Stimulated activated CD8-positive, alpha-beta memory T cell treated with anti-CD3 and anti-CD28 coated beads, Interleukin-4, amount 100 ng/mL, for 1 hour (primary cell): ENCODE measurements at places on chromosomes 1 and 21.

- no peak for DNase-seq
Measured at GRCh38 chr1:30706528-30706927, 16.9 kb downstream of the MATN1 start.

DNA sequence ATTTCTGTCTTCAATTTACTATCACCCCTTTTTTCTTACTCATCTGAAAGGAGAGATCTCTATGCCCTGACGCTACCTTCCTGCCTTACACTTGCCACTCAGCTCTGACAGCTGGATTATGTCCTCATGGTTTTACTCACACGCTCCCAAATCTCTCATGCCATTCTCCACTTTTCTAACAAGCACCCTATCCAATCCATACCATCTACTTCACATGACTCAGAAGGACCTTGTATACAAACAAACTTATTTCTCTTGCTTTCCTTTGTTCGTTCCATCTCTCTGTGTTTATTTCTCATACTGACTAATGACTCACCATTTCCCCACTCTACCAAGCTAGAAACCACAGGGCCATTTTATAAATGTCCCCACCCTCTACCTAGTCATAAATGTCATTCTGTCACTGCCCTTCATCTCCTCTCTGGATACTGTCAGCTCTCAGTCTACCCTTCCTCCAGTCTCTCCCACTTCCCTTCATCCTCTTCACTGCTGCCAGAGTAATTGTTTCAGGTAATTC is 87.3 kb downstream of the USP24 start:
- no peak for DNase-seq

DNA sequence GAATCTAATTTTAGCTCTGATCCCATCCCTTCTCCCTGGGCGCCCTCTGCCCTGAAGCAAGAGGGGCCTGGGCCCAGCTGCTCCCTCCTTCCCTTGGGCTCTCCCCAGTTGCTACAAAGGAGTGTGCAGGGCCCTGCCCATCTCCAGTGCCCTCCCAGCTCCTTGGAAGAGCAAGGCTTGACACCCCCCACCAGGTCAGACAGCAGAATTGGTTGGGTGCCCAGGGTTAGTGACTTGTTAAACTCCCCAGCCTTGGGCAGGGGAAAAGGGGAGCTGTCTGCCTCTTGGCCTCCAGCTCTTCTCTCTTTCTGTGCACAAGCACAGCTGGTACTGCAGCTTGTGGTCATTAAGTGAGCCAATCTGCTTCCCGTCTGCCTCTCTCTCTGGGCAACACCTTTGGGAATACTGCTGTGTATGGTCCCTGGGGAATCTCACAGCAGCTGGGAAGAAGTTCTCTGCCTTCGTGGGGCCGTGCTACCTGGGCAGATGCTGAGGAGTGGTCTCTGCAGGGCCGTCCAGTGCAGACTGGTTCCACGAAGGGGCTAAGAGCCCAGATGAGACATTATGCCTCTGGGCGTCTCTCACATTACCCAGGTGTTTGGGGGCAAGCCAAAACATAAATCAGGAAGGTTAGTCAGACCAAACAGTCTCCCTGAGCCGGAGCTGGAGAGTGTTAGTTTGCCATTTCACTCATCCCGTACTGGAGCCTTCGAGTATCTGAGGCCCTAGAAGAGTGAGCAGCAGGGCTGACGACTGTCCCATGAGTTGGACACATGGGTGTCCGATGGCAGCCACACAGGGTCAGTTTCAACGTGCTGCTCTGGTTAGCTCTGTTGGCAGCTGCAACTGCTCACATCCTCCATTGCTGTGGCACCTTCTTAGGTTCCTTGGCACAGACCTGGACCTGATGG is 37.3 kb downstream of the TMEM53 start:
- DNase-seq, result no peak

DNA sequence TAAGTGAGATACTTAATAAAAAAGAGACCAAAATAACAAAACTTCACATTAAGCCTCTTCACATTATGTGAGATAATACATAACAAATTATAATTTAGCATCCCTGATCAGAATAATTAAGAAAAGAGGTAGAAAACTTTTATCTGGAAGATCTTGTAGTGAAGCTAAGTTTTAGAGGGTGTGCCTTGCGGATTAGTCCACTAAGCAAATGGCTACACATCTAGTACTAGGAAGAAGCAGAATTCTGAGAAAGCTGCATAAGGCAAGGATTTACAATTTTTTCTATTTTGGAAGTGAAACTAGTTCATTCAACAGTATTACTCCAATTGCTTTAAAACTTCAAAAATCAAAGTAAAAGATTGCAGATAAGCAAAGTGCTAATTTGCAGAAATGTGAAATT is 3.5 kb downstream of the YOD1 start:
- no peak for DNase-seq

DNA sequence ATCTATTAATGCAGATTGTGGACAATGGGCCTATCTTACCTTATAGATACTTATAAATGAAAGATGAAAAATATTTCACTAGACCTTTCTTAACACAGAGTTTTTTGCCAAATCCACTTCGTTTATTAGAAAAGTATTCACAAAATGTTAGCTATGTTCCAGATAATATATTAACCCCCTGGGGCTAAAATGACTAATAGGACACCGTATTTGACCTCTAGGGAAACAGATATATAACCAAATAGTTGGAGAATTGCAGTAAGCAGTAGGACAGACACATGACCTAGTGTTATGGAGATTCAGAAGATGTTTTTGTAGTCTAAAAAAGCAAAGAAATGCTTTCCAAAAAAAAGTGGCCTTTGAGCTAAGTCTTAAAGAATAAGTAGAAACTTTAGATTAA is 106.9 kb downstream of the SEC16B start:
- no peak for DNase-seq

- DNase-seq, result no peak
Measured at GRCh38 chr1:207352554-207352953, 31.1 kb downstream of the CD55 start.

- DNase-seq, result no peak
Measured at GRCh38 chr1:215376544-215377264, 190.4 kb upstream of the KCTD3 start.

GRCh38 chr1:114502080-114502479 is 8.9 kb downstream of the TRIM33 start:
- DNase-seq, result no peak

GRCh38 chr1:70112838-70113237 is 92.5 kb downstream of the LRRC40 start:
- no peak for DNase-seq

- DNase-seq, result no peak
Measured at GRCh38 chr1:206890125-206891060, 6.8 kb upstream of the IL24 start.

DNA sequence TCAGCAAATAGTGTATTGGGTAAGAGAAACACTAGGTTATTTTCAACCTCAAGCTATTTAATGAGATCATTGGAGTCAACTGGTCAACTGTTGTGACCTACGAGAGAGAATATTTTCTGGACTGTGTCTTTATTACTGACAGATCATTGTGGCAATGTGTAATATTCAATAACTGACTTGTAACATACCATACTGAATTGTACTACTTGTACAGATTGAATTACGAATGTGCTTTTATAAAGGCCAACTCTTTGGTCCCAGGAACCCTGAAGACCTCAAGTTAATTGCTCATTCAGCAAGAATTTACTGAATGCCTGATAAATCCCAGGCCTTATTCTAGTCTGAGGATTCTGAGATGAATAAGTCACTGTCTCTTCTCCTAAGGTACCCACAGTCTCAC is 56.1 kb upstream of the CAMK1G start:
- DNase-seq, result no peak

- no peak for DNase-seq
Measured at GRCh38 chr1:37732111-37732780, 32.7 kb downstream of the EPHA10 start.

DNA sequence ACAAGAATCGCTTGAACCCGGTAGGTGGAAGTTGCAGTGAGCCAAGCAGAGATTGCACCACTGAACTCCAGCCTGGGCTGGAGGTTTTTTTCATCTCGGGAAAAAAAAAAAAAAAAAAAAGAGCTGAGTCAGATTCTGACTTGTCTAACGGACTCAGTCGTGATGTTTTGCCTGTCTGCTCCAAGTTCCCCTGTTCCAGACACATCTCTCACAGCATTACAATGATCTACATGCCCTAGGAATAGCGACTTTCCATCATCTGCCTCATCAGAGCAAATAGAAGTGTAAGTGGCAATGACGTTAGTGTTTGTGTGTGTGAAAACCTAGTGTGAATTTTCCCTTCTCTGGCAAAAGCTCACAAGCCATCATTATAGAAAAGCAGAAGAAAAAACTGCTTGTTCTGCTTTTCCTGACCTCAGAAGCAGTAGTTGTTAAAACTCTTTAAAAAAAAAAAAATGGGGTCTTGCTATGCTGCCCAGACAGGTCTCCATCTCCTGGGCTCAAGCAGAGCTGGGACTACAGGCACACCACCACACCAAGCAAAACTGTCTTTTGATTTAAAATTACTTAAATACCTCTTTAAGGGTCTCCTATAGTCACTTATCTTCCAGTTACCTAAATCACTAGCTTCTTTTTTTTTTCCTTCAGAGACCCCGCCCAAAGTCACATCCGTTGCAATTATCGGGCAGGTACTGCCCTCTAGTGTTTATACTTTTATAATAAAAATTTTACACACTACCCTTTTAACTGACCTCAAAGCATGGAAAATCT is 37.3 kb downstream of the PLEKHO1 start:
- DNase-seq, result no peak

- no peak for DNase-seq
Measured at GRCh38 chr1:166906647-166907046, 30.6 kb upstream of the TADA1 start.

- no peak for DNase-seq
Measured at GRCh38 chr21:15491100-15491499, 238.7 kb upstream of the USP25 start.

DNA sequence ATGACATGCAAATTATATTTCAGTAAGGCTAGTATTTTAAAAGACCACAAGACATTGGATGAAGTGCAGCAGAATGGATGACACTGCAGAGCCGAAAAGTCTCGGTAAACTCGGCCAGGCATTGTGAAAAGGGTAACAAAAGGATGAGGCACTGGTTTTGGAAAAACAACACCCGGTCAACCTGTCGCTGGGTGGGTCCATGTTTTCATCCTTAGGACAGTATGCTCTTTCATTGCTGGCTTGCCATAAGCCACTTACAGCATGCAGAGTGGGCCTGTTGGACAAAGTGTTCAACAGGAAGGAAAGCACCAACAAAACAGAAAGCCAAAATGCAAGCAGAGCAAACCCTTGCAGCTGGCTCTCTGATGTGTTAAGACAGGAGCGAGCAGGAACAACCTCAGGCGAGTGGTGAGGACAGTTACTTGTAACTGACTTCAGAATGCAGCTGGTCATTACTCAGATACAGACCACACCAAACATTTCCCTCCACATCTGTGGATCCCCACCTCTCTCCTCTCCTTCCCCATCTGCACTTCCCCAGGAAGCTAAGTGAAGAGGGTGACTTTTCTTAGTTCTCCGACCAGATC is 2.9 kb upstream of the RCAN1 start:
- DNase-seq, result no peak

- DNase-seq, result no peak
Measured at GRCh38 chr1:248855580-248855979, 3.3 kb downstream of the ZNF692 start.

GRCh38 chr1:203373991-203374390 is 23.1 kb upstream of the FMOD start:
- DNase-seq, result no peak

DNA sequence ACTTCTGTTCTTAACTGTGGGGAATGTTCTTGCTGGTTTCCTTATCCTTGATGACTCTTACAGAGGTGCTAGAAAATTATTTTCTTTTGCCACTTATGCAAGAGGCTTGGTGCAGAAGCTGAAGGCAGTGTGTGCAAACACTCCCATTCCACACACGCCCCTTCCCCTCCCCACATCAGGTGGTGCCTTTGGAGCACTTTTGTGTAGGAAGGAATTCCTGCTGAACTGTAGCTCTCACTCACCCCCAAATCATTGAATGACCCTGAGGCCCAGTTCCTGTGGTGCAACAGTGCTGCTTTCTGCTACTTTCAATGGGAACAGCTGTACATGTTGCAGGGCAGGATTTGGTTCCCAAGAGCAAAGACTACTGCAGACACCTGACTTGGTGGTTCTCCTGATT is 101.8 kb downstream of the CD247 start:
- no peak for DNase-seq

GRCh38 chr1:12159816-12160215 is 7.0 kb upstream of the TNFRSF1B start:
- no peak for DNase-seq

- no peak for DNase-seq
Measured at GRCh38 chr1:76267631-76268030, 193.1 kb downstream of the ST6GALNAC3 start.

GRCh38 chr1:59445040-59445439 is 148.1 kb downstream of the FGGY start:
- DNase-seq, result no peak

DNA sequence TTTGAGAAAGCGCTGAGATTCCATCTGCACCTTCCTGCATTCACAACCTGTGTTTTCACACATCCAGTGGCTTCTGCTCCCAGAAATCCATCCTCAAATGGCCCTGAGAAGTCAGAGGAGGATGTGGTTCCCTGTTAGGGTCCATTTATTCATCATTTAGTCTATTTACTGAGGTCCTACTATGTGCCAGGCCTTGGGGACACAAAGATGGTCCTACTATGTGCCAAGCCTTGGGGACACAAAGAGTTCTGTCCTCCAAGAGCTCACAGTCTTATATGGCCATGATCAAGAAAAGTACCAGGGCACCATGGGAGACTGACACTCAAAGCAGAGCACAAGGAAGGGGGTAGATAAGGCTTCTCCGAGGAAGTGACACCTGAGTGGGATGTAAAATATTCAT is 147.1 kb upstream of the ATP1B1 start:
- no peak for DNase-seq

GRCh38 chr21:25934771-25935224 is 200.0 kb downstream of the GABPA start:
- DNase-seq, result no peak

GRCh38 chr1:201171063-201172036 is 17.1 kb upstream of the TMEM9 start:
- no peak for DNase-seq

DNA sequence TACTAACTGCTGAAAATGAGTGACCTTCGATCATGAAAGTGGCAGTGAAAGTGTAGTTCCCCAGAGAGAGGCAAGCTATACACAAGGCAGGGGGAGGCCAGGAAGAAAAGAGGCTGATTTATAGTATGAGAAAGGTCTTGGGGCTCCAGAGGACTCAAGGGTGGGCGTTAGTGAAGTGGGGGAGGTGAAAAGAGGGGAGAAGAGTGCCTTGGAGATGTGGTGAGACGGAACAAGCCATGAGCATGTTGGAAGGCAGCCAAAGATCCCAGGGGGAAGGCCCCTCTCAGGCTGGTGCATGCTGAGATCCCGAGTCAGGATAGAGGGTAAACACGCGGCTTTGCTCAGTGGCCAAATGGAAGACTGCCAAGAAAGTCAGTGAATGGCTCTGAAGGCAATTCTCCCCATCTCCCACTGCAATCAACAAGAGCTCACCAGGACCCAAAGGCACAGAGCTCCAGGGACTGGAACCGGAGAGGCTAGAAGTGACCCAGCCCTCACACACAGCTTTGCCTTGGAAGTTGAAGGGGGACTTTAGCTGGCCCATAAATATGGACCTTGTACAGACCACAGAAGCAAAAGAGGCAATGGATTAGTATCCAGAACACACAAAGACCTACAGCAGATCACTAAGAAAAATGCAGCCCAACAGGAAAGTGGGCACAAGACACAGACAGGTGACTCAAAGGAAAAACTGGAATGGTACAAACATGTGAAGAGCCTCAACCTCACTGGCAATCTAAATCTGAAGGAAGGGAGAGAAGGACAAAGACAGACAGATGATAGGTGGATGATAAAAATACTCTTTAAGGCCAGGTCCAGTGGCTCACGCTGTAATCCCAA is 49.6 kb downstream of the HSF2BP start:
- no peak for DNase-seq
